Stimulated activated CD4-positive, alpha-beta T cell treated with anti-CD3 and anti-CD28 coated beads, TNF-alpha, amount 100 ng/mL, for 1 hour (primary cell): ENCODE measurements at places on chromosomes 1 and 21.

DNA sequence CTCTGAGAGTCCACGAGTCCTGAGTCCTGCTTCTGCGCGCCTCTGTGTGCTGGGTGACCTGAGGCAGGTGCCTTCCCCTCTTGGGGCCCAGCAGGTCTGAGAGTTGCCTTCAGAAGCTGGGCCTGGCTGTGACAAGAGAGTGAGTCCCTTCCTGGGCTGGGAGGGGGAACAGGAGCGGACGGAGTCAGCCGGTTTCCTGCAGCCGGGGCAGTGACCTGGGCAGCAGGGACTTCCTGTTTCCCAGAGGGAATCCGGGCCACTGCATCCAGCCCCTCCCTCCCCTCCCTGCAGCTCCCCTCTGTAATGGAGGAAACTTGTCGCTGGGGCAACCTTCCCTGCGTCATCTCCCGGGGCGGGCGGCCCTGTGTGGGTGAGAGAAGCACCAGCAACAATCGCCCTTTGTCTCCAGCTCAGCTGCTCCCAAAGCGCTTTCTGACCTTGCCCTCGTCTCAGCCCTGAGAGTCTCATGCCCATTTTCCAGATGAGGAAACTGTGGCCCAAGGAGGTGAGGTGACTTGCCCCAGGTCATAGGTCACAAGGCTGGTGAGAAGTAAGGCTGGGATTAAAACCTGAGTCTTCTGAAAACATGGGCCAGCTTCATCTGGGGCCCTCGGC is 61.1 kb downstream of the SDC3 start:
- no peak for DNase-seq

DNA sequence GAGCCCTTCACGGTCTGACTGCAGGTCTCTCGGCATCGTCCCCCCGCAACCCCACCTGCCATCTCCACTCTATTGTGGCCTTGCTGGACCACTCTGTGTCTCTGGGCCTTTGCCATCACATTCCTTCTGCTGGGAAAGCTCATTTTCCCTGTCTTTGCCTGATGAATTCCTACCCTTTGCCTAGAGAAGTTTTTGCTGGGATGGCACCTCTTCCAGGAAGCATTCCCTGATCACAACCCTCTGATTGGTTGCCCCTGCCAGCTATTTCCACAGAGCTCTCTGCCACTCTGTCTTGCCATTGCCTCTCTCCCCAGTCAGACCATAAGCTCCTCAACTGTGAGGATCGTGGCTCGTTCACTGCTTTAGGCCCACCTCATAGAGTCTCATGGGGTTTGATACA is 28.9 kb upstream of the GPR37L1 start:
- DNase-seq: no peak

GRCh38 chr1:18645747-18646090 is 15.1 kb downstream of the PAX7 start:
- DNase-seq: no peak

DNA sequence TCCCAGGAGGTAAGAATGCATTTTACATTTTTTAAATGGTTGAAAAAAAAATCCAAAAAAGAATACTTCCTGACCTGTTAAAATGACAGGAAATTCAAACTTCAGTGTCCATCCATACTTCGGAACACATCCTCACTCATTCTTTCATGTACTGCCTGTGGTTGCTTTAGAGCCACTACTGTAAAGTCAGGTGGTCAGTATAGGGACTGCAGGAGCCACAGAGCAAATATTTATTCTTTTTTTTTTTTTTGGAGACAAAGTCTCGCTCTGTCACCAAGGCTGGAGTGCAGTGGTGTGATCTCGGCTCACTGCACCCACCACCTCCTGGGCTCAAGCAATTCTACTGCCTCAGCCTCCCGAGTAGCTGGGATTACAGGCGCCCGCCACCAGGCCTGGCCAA is 124.7 kb downstream of the CLIC6 start:
- no peak for DNase-seq

GRCh38 chr21:30102871-30103270 is 63.7 kb downstream of the CLDN17 start:
- no peak for DNase-seq

GRCh38 chr1:2313651-2314261 is 77.6 kb downstream of the MORN1 start:
- DNase-seq: no peak

GRCh38 chr1:103945774-103946173 is 196.1 kb downstream of the AMY1C start:
- no peak for DNase-seq
